Activated CD4-positive, alpha-beta T cell treated with anti-CD3 and anti-CD28 coated beads, Interleukin-2, amount 10 ng/mL, durations not matched to agents 7 days and 5 days (primary cell): ENCODE measurements at places on chromosomes 6 and 20. TPM values are rescaled to one million over a fixed set of nuclear protein-coding genes. Genes with fewer than 3 reads are reported as not detected.

The DBNDD2 gene
- total RNA-seq: 10.5 TPM

The SASH1 gene
- total RNA-seq: 0.47 TPM

GRCh38 chr6:156771047-156771446 is 6.1 kb upstream of the ARID1B start:
- H3K36me3 ChIP-seq: no peaks in the 10 kb centered on the region
- peaks cover 16% of the 10 kb centered on the region for H3K4me1 ChIP-seq
- no peaks in the 10 kb centered on the region for H3K27me3 ChIP-seq
- H3K4me3 ChIP-seq: no peak overlapping the region

DNA sequence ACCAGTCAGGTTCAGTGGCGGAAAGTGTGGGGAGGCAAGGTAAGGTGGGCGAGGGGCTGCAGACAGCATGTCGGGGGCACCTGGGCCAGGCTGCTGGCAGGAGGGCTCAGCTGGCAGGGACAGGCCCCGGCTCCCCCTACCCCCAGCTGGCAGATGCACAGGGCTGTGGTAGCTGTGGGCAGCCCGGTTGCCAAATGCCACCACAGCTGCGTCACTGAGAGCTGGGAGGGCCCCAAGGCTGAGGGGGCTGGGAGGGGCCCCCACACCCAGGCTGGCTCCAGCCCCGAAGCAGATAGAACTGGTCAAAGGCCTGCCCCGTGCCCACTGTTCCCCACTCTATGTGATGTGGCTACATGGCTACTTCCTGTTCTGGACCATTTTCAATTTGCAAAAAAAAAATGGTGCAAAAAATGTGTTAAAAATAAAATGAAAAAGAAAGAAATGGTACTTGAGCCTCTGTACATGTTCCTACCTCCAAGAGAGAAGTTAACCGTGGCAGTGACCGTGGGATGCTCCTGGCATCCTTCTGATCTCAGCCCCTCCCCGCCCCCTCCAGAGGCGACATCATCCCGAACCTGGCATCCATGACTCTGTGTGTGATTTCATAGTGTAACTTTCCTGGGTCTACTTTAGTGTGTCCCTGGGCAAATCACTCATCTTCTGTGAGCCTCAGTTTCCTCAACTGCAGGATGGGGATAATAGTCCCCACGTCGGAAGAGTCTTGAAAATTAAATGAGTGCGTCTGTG is 64.4 kb downstream of the UBE2V1 start:
- peaks cover 10% of the 10 kb centered on the region for H3K4me1 ChIP-seq
- peak; percentile 16 for DNase-seq
- peaks cover 13% of the 10 kb centered on the region for H3K27me3 ChIP-seq
- H3K36me3 ChIP-seq: no peaks in the 10 kb centered on the region
- no peak overlapping the region for H3K27ac ChIP-seq

- peaks cover 43% of the 10 kb centered on the region for H3K4me1 ChIP-seq
- peak overlapping the region; percentile 82 for H3K27ac ChIP-seq
- peaks cover 44% of the 10 kb centered on the region for H3K36me3 ChIP-seq
- H3K4me3 ChIP-seq: peak overlapping the region; percentile 15
- peak; percentile 25 for DNase-seq
Observed at GRCh38 chr6:41298785-41299502, 12.5 kb upstream of the TREM1 start.

- no peaks in the 10 kb centered on the region for H3K36me3 ChIP-seq
- DNase-seq: no peak
- H3K27ac ChIP-seq: no peak overlapping the region
- H3K4me1 ChIP-seq: no peaks in the 10 kb centered on the region
- no peak overlapping the region for H3K4me3 ChIP-seq
- peaks cover 12% of the 10 kb centered on the region for H3K27me3 ChIP-seq
Observed at GRCh38 chr6:83702077-83702476, 6.8 kb downstream of the SNAP91 start.

DNA sequence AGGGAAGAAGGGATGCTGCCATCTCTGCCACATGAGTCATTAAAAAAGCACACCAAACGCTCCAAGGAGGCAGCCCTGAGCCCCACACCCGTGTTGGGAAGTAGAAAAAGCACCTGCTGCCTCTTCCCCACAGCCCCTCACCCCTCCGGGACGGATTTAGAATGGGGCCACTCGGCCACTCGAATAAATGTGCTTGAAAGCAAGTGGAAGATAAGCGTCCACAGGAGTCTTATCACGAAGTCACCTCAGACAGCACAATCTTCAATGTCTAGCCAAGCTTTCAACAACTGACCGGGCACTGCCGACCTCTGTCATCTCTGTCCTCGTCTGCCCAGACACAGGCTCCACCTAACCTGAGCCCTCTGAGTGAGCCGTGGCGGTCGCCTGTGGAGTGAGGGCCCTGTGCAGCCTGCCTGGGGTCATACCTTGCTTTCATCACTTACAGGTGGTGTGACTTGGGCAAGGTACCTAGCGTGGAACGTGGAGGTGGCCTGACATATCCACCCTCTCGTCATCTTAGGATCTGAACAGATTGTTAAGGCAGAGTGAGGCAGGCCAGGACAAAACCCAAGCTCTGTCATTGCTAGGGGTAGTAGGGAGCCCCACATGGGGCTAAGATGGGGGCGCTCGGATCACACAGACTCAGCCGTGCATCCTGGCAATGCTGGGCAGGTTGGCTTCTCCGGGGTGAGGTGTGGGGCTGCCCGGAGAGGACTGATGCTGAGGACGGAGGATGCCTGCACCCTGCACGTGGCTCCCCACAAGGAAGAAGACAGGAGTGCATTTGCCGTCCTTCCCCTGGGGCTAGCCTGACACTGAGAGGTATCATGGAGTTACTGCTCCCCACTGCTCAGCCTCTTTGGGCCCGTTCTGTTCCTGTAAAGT is 34.8 kb downstream of the PSMG4 start:
- H3K27me3 ChIP-seq: no peaks in the 10 kb centered on the region
- no peak for DNase-seq
- no peaks in the 10 kb centered on the region for H3K36me3 ChIP-seq
- H3K4me1 ChIP-seq: no peaks in the 10 kb centered on the region

DNA sequence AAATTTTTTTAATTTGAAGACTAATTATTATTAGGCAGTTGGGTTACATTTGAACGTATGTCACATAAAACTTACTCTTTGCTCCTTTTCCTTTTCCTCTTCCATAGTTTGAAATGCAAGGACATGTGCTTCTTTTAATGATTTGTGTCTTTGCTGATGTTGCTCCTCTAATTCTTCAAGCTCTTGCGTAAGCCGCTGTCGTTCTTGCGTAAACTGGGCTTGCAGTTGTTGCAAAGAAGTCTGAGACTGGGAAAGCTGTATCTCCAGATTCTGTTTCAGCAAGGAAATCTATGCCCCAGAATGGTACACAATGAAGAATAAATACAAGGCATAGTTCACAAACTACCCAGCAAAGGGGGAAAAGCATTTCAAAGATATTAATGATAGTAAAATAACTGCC is 45.1 kb upstream of the MCM9 start:
- H3K27ac ChIP-seq: no peak overlapping the region
- peaks cover 5% of the 10 kb centered on the region for H3K4me1 ChIP-seq
- H3K36me3 ChIP-seq: peaks cover 6% of the 10 kb centered on the region
- no peak overlapping the region for H3K4me3 ChIP-seq

DNA sequence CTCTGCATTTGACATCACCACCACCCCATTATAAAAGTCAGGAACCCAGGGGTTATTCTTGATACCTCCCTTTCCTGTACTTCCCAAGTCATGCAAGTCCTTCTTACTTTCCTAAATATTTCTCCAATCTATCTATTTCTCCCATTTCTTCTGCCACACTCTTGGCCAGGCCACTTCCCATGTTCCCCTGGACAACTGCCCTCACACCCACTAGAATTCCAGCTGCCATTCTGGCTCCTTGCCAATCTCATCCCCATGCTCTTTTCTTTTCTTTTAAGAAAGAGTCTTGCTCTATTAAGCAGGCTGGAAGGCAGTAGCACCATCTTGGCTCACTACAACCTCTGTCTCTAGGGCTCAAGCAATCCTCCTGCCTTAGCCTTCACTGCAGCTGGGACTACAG is 15.2 kb downstream of the DEFB132 start:
- no peak overlapping the region for H3K4me3 ChIP-seq
- no peak overlapping the region for H3K27ac ChIP-seq
- no peak for DNase-seq
- H3K36me3 ChIP-seq: peaks cover 3% of the 10 kb centered on the region
